ENCODE measurements at places on chromosomes 6 and 20.

GRCh38 chr6:117976030-117976651 is 69.1 kb downstream of the SLC35F1 start:
- peak; percentile 54 for DNase-seq

DNA sequence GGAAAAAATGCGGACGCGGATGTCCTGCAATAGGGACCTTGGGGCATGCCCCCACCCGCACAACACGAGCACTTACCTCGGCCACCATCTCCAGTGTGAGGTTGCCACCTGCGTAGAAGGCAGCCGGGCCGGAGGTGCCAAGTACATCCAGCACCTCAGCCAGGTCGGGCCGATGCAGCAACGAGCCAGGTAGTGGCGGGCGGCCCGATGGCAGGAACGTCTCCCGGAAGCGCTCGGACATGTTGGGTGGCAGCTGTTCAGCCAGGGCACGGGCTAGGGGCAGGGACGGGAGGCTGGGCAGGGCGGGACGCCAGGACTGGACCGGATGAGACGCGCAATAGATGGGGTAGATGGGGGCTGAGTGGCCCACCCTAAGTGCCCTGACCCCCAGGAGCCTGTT is 13.3 kb downstream of the GGT7 start:
- DNase-seq: no peak

DNA sequence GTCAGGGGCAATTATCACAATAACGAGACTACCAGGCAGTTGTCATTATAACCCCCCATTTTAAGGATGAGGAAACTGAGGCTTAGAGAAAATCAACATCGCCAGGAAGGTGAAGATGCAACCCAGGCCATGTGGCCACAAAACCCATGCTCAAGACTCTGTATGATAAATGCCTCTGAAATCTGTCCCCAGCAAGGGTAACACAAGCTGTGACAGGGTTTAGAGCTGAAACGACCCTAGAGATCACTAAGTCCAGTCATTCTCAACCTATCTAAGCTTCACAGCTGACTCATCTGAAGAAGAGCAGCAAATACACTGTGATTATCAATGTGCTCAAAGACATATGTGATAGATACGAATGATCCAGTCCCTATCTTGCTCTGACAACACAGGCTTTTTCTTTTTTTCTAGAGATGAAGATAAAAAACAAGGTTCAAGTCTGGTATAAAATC is 47.0 kb downstream of the ARHGAP18 start:
- no peak for DNase-seq

DNA sequence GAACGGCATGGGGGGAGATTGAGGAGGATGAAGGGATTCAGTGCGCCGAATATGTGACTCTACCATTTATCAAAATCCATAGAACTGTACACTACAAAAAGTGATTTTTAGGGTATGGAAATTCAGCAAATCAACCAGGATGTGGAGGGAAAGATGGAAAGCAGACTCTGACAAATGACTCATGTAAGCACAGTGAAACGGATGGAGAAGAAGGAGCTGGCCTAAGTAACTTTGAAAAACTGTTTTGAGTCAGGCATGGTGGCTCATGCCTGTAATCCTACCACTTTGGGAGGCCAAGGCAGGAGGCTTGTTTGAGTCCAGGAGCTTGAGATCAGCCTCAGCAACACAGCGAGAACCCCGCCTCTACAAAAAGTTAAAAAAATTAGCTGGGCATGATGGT is 39.2 kb downstream of the MUC22 start:
- no peak for DNase-seq

GRCh38 chr20:1841554-1842140 is 53.6 kb upstream of the SIRPA start:
- DNase-seq: no peak
